Osteoblast (primary cell): ENCODE measurements at places on chromosomes 4 and X. TPM values are rescaled to one million over a fixed set of nuclear protein-coding genes. Genes with fewer than 3 reads are reported as not detected.

VEGFC gene
- 55.4 and 56.9 TPM in 2 replicates for total RNA-seq

JCHAIN gene
- total RNA-seq, result 2.2 and 2.9 TPM in 2 replicates

TSPAN7 gene
- total RNA-seq, result 0.29 and 0.36 TPM in 2 replicates

DCAF8L2 gene
- not detected in 2 replicates for total RNA-seq

ZCCHC18 gene
- 0.29 and 1.1 TPM in 2 replicates for total RNA-seq

PPEF2 gene
- not detected in 2 replicates for total RNA-seq

CCKAR gene
- 0.59 and 2.5 TPM in 2 replicates for total RNA-seq

TEX13C gene
- not detected in 2 replicates for total RNA-seq

DNA sequence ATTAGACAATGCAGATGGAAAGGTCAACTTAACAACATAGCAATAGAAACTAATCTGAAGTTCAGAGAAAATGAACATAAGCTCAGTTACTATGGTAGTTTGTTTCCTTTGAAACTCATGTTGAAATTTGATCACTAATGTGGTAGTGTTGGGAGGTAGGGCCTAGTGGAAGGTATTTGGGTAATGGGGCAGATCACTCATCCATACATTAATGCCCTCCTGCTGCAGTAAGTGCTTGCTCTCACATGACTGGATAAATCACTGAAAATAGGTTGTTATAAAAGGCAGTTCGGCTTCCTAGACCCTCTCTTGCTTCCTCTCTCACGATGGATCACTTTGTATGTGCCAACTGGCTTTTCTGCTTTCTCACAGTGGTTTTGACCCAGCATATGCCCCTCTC is 567.4 kb upstream of the GALNT7 start:
- DNase-seq, result no peak

GRCh38 chrX:96590403-96590802 is 94.2 kb upstream of the DIAPH2 start:
- DNase-seq, result no peak

GRCh38 chr4:187090401-187090800 is 366.7 kb upstream of the FAT1 start:
- DNase-seq, result no peak

DNA sequence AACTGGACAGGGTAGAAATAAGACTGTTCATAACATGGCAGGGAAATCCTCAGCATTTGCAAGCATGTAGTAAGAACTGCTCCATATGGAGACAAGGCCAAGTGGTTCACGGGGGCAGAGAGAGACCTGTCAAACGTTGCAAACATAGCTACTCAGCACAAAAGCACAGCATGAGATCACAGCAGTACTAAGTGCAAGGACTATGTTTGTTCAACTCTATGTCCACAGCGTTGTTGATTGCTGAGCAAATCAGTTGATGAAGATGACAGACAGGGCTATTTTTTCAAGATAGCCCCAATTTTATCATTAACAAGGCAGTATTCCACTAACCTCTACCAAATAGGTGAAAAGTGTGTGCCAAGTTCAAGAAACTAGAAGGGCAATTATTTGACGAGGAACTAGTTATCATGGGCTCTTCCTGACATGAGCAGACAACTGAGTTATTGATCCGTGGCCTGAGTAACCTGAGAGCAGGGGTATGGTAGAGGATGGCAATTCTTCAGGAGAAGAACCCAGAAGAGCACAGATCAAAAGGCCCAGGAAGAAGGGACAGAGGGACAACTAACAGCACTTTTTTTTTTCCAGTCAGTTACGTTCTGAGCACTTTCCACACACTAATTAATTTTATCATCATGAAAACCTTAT is 57.4 kb downstream of the SPOCK3 start:
- DNase-seq, result no peak

- DNase-seq, result peak; percentile 36
Observed at GRCh38 chr4:55125087-55125721, at the start of gene KDR. Gene KDR, minus strand, starts transcription at chr4:55125595. Its CDS starts 302 bp downstream, at chr4:55125293.

- no peak for DNase-seq
Observed at GRCh38 chr4:184653650-184654049, 4.1 kb downstream of the PRIMPOL start.

DNA sequence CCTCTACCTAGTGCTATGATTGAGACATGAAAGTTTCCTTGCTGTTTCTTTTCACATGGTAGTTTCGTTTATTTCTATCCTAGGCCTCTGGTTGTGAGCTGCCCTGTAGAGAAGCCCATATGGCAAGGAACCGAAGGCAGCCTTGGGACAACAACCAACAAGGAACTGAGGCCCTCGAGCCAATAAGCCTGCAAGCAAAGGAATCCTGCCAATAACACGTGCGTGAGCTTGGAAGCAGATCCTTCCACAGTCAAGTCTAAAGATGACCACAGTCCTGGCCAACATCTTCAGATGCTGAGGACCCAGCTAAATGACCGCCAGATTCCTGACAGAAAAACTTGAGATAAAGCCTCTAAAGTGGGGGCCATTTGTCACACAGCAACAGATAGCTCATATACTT is 100.4 kb upstream of the FAM9B start:
- DNase-seq, result no peak

GRCh38 chr4:3658530-3658913 is 107.7 kb upstream of the ADRA2C start:
- DNase-seq, result no peak

GRCh38 chr4:75470738-75471137 is 43.5 kb downstream of the RCHY1 start:
- DNase-seq, result no peak

- DNase-seq, result peak; percentile 23
Observed at GRCh38 chr4:165972747-165973146, 99.7 kb downstream of the TLL1 start.

- peak; percentile 8 for DNase-seq
Observed at GRCh38 chr4:8726344-8726851, 133.8 kb downstream of the CPZ start.

DNA sequence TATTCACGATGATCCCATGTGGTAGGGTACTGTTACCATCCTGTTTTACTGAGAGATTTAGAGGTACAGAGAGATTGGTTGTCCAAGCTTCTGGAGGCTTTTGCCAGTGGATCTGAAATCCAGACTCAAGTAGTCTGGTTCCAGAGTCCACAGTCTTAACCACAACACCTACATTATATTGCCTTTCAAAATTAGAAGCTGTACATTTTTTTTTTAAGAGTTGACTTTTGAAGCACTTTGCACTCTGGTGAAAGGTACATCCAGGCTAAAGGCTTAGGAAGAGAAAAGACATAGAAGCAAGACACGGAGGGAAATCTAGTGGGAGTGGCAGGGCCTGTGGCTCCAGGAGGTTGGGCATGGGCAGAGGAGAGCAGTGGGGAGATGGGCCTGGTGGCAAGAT is 122.1 kb downstream of the AFF1 start:
- DNase-seq, result no peak

DNA sequence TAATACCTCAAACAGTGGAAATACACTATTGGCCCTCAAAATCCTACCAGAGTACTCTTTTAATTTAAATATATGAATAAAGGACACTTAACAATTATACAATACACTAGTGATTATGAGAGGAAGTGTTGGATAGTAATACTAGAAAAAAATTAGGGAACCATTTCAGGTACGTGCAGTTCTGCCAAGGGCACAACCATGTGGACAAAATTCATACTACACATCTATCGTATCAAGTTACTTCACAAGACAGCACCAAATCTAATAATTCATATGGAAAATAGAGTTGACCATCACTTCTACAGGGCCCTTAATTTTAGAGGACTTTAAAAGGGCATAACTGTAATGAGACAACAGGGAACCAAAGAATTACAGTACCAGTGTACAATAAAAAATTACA is 69.2 kb upstream of the ZCCHC13 start:
- no peak for DNase-seq

- peak; percentile 64 for DNase-seq
Observed at GRCh38 chr4:76803522-76803921, 94.4 kb downstream of the SOWAHB start.

DNA sequence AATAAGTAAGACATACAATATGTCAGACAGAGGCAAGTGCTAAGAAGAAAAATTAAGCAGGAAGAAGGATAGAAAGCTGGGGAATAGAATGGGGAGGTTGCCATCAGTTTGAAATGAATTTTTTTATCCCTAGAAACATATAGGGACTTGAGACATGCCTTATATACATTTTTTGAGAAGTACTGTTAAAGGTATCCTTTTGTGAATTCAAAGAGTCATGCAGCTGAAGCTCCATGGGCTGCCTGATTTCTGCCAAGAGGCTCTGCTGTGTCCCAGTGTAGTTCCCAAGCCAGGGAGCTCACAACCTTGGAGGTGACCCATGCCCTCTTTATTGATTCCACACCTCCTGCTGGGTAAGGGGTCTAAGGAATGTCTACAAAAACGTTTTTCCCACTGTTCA is 564.6 kb upstream of the DIPK2B start:
- DNase-seq, result no peak

GRCh38 chrX:28595346-28595745 is 8.1 kb downstream of the IL1RAPL1 start:
- DNase-seq, result no peak

DNA sequence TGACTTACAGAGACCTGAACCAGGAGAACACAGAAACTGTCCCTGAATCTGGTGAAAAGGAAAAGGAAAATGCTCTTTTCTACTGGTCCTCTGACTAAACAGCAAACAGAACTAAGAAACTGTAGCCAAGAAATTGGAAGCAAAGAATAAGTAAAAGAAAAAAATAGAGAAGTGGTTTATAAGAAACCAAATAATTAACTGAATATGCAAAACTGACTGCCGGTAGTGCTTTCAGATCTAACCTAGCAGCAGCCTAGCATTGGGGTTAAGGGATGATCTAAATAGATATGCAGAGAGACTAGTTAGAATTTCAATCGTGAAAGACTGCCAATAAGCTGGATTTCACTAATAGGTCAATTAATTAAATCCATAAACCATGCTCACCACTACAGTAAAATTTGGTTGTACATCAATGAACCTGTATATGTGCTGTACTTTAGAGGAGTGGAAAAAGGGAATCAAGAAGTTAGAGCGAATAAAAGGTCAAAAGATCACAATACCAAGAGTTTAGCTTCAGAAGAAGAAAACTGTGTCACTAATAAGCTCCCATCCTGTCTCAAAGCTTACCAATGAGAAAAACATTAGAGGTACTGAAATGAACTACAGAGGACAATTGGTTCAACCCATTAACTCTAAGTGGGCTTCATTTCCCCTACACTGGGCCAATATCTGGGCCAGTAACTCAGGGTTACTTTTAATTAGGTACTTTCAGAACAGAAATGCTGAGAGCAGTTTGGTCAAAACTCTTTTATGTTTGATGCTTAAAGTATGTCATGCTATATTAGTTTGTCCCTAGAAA is 53.6 kb downstream of the KLHL13 start:
- DNase-seq, result no peak

- no peak for DNase-seq
Observed at GRCh38 chr4:177288335-177288734, 21.3 kb upstream of the NEIL3 start.

- DNase-seq, result peak; percentile 52
Observed at GRCh38 chr4:177339477-177340374, 30.1 kb downstream of the NEIL3 start.

DNA sequence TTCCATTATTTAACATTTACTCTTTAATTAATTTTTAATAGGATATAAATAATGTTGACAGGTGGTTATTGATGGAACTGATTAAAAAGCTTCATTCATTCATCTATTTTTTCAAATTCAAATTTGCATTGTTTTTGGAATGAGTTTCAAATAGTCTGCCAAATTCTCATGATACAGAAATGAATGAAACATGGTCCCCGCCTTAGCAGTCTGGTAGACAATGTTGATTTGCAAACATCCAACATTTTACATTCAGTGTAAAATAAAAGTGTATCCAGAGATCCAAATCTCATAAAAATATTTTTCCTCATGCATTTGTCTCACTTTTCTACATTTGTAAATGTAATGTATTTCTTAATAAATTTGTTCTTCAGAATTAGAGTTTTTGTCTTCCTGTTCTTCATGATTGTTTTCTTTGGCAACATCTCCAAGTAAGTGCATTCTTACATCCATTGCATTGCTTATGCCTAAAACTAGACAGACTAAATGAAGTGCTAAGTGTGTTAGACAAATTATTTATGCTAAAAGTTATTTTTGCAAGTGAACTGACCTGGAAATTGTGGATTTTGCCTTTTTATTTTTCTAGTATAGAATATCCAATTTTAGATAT is 142.3 kb downstream of the PCDH18 start:
- no peak for DNase-seq

GRCh38 chr4:130393231-130393630 is 1297.3 kb downstream of the C4orf33 start:
- DNase-seq, result no peak

DNA sequence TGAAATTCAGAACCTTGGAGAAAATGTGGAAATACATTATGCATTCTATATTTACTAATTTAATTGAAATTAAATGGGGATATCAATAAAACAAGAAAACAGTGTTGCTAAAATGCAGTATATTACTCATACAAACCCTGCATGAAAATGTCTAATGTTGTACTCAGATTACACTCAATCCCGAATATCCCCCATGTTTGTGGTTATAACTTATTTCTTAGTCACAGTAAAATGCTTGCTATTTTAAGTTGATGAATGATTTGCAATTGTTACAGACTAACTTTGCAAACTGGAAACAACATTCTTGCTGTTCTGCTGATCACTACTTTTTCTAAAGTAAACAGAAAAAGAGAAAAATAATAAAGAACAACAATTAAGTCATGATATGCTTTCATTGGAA is 33.1 kb upstream of the ANXA10 start:
- DNase-seq, result no peak

GRCh38 chrX:101163166-101163565 is 56.4 kb upstream of the DRP2 start:
- DNase-seq, result no peak

DNA sequence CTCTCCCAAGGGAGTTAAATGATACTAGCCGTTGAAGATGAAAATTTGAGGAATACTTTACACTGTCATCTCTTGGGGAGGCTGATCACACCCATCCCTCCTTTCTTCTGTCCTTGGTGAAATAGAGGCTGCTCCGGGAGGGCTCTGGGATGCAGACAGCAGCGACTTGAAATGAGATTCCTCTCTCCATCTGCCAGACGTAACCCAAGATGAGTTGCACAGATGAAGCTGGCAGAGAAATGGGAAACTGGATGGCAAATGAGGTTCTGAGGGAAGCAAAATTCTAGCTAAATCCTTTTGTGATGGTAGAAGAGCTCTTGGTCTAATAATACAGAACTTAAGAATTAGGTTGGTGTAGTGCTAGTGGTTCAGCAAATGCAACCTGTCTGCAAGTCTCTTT is 201.4 kb downstream of the AASDH start:
- no peak for DNase-seq

GRCh38 chr4:118124997-118125396 is 90.7 kb downstream of the NDST3 start:
- DNase-seq, result no peak

GRCh38 chr4:133694416-133694815 is 507.2 kb downstream of the PABPC4L start:
- no peak for DNase-seq

- no peak for DNase-seq
Observed at GRCh38 chr4:132642016-132642817, 506.9 kb upstream of the PCDH10 start.
